ENCODE measurements at places on chromosomes 13 and 19. TPM values are rescaled to one million over a fixed set of nuclear protein-coding genes. Genes with fewer than 3 reads are reported as not detected.

KLK14 gene
- total RNA-seq: 1.2 TPM

FXYD7 gene
- total RNA-seq: 1.2 TPM

ICAM1 gene
- total RNA-seq: 40.1 TPM

YJEFN3 gene
- 18.2 TPM for total RNA-seq

ZNF506 gene
- total RNA-seq: 66.0 TPM

DNA sequence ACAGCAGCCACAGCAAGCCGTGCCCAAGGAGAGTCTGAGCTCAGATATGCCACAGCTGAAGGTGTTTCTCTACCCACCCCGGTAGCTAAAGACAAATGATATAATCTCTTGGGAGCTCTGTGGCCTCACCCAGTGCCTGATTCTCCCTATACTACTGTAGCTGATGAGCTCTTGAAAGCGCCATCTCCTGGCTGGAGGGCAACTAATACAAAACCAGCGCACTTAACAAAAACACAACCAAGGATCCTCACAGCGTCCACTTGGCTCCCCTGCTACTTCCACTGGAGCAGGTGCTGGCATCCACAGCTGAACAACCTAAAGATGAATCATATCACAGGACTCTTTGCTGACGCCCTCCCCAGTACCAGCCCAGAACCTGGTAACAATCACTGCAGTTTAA lies 1212.0 kb downstream of the PCDH17 start:
- no peak overlapping the region for H3K4me3 ChIP-seq
- no peaks in the 10 kb centered on the region for H3K36me3 ChIP-seq
- no peak for DNase-seq
- no peaks in the 10 kb centered on the region for H3K4me1 ChIP-seq
- no peaks in the 10 kb centered on the region for H3K27me3 ChIP-seq

DNA sequence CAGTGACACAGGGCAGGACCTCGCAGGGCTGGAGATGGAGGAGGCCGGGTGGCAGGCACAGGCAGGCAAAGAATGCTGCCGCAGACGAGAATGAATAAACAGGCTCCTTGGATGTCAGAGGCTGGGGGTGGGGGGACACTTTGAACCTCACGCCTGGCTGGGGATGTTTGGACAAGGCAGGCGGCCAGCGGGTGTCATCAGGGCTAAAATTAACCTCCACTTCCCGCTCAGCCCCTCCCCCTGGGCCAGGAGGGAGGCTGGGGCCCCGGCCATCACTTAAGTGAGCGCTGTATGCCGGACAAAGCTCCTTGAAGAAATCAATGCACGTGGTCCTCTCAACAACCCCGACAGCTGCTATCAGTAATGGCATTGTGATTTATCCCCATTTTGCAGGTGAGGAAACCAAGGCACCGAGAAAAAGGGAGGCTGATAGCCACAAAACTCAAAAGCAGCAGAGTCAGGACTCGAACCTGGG lies 10.3 kb upstream of the FUT5 start:
- no peak overlapping the region for H3K27ac ChIP-seq
- H3K4me3 ChIP-seq: no peak overlapping the region
- peaks cover 22% of the 10 kb centered on the region for H3K27me3 ChIP-seq
- no peak for DNase-seq

- H3K4me3 ChIP-seq: peak overlapping the region; percentile 85
- H3K27me3 ChIP-seq: peaks cover 62% of the 10 kb centered on the region
- no peak overlapping the region for H3K27ac ChIP-seq
- peaks cover 69% of the 10 kb centered on the region for H3K4me1 ChIP-seq
Measured at GRCh38 chr19:50328224-50328872, 829 bp downstream of the KCNC3 start.

DNA sequence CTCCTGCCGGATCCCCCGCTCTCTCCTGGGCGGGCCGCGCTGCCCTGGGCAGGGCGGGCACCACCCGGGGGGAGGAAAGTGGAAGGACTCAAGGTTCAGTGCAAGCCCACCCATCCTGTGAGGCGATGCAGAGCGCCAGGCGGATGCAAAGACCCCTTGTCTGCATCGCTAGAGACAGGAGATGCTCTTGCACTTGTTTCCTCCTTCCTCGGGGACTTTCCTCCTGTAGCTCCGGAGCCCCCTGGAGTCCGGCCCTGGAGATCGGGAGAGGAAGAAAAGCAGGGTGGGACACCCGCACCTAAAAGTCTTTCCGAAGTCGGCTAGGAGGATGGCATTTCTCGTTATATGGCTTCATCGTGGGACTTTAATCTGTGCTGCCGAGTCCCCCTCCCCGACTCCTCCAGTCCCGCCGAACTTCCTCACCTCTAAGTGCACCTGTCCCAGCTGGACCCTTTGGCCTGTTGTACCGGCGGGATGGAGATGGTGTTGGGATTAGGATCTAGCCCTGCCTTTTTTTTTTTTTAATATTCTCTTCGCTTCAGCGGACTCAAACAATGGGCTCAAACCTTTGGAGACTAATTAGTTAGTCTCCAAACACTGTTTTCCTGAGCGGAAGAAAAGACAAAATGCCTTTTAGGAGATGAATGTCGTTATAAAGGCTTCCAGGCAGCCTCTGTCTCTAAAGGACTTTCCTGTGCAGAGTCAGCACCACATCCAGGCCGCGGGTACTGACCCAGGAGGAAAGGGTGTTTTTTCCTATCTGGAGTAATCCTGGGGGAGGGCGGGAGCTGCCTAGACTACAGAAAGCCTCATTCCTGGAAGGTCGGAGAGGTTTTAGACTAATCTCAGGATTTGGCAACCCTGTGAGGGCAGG lies 725 bp downstream of the FAM124A start:
- peak overlapping the region; percentile 64 for H3K4me3 ChIP-seq
- H3K27ac ChIP-seq: no peak overlapping the region
- H3K4me1 ChIP-seq: no peaks in the 10 kb centered on the region

DNA sequence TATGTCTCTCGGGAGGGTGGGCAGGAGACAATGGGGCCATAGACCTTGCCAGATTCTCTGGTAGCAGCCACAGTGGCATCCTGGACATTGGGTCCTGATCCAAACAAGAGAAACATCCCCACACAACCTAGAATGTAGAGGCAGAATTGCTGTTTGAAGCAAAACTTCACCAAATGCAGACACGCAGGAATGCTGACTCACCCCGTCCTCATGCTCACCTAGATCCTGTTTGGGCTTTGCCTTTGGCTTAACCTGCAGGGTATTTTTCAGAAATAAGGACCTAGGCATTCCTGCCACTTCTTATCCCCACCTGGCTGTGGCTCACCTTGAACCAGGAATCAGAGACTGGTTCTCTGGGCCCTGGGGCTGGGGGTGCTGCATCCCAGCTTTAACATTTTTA lies 7.3 kb downstream of the TBC1D17 start:
- DNase-seq: no peak
- no peaks in the 10 kb centered on the region for H3K27me3 ChIP-seq
- H3K27ac ChIP-seq: no peak overlapping the region
- peaks cover 12% of the 10 kb centered on the region for H3K36me3 ChIP-seq

- no peaks in the 10 kb centered on the region for H3K36me3 ChIP-seq
- H3K4me1 ChIP-seq: no peaks in the 10 kb centered on the region
- no peak overlapping the region for H3K4me3 ChIP-seq
- DNase-seq: no peak
- H3K27ac ChIP-seq: no peak overlapping the region
- no peaks in the 10 kb centered on the region for H3K27me3 ChIP-seq
Measured at GRCh38 chr19:18674616-18675015, 8.9 kb upstream of the CRTC1 start.

- H3K4me1 ChIP-seq: no peaks in the 10 kb centered on the region
- DNase-seq: no peak
- no peak overlapping the region for H3K27ac ChIP-seq
- no peak overlapping the region for H3K4me3 ChIP-seq
Measured at GRCh38 chr13:38226496-38226895, 123.2 kb upstream of the UFM1 start.

DNA sequence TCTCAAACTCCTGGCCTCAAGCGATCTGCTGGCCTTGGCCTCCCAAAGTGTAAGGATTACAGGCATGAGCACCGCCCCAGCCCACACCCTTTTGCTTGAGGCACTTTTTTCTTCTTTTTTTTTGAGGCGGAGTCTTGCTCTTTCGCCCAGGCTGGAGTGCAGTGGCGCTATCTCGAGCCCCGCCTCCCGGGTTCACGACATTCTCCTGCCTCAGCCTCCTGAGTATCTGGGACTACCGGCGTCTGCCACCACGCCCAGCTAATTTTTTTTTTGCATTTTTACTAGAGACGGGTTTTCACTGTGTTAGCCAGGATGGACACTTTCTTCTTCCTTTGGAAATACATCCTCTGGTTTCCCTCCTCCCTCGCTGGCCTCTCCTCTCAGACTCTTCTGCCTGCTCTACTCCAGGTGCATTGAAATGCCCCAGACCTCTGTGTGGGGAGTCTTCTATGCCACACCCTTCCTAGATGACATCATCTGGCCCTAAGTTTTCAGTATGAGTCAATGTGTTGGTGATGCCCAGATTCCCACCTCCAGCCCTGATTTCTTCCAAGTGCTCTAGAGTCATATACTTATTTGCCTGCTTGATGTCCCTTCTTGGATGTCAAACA lies 20.7 kb upstream of the TPT1 start:
- H3K27ac ChIP-seq: peak overlapping the region; percentile 8
- no peaks in the 10 kb centered on the region for H3K27me3 ChIP-seq
- H3K4me1 ChIP-seq: peaks cover 51% of the 10 kb centered on the region
- no peak overlapping the region for H3K4me3 ChIP-seq

DNA sequence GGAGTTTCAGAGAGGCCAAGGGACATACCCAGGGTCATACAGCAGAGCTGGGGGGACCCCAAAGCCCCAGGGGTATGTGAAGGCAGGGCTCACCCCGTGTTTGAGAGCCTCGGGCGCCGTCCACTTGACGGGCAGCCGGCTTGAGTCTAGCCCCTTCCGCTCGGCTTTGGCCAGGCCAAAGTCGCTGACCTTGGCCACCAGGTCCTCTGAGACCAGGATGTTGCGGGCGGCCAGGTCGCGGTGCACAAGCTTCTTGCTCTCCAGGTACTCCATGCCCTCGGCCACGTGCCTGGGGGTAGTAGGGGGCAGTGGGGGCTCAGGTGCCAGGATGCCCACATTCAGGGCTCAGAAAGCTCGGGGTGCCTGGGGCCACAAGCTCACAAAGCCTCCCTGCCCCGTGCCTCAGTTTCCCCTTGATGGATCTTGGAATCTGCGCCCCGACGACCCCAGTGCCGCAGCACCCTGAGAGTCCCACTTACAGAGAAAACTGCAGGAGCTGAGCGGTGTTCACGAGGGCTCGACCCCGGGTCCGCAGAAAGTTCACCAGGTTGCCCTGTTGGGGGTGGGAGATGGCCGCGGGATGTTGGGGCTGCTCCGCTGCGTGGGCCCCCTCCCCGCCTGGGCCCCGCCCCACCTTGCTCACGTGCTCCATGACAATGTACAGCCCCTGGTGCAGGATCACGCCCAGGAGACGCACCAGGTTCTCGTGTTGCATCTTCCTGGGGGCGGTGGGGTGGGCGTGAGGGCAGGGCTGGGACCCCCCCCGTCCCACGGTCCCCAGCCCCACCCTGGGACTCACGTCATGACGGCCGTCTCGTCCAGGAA lies 7.1 kb downstream of the MATK start:
- H3K4me3 ChIP-seq: no peak overlapping the region
- peaks cover 9% of the 10 kb centered on the region for H3K36me3 ChIP-seq
- no peaks in the 10 kb centered on the region for H3K4me1 ChIP-seq
- H3K27ac ChIP-seq: no peak overlapping the region
- H3K27me3 ChIP-seq: no peaks in the 10 kb centered on the region
- DNase-seq: no peak

DNA sequence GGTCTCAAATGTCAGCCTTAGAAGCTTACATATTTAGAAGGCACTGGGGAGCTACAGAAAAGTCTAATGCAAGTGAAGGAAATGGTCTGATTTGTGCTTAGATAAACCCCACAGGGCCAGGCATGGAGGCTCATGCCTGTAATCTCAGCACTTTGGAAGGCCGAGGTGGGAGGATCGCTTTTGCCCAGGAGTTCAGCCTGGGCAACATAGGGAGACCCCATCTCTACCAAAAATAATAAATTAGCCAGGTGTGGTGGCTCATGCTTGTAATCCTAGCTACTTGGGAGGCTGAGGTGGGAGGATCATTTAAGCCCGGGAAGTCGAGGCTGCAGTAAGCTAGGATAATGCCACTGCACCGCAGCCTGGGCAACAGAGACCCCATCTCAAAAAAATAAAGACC lies 2.7 kb upstream of the DLL3 start:
- no peak overlapping the region for H3K27ac ChIP-seq
- H3K36me3 ChIP-seq: no peaks in the 10 kb centered on the region
- H3K4me3 ChIP-seq: no peak overlapping the region
- no peak for DNase-seq
- peaks cover 50% of the 10 kb centered on the region for H3K27me3 ChIP-seq

Measured in activated T-cell treated with anti-CD3 and anti-CD28 coated beads, Interleukin-2, amount 50 U/mL, for 72 hours (primary cell).